ENCODE measurements at places on chromosomes 5 and 9.

DNA sequence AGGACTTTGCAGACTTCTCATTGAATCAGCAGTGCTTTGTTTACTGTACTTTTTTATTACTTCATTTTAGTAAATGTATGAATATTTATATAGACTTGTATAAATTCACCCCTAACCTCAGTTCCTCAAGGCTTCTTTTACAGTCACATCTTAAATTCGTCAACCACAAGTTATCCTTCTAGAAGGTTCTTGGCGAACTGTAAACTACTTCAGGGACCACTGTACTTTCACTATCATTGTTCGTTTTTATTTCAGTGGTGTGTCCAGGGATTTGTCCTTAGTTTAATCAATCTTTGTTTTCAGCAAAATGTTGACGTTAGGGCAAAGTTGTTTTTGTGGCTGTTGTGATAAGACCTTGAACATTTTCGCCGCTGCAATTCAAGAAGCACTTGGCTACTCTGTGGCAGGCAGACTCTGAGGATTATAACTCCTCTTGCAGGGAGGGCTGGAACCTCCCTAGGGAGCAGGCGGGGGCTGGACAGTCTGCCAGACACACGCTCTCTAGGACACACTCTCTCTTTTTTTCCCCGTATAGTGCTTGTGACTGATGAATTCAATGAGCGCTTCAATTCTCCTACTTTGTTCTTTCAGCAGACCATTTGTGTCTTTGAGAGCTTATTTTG is 252.8 kb downstream of the FBXL7 start:
- DNase-seq = no peak

- DNase-seq = no peak
Measured at GRCh38 chr9:89961616-89962341, 357.0 kb downstream of the GADD45G start.

DNA sequence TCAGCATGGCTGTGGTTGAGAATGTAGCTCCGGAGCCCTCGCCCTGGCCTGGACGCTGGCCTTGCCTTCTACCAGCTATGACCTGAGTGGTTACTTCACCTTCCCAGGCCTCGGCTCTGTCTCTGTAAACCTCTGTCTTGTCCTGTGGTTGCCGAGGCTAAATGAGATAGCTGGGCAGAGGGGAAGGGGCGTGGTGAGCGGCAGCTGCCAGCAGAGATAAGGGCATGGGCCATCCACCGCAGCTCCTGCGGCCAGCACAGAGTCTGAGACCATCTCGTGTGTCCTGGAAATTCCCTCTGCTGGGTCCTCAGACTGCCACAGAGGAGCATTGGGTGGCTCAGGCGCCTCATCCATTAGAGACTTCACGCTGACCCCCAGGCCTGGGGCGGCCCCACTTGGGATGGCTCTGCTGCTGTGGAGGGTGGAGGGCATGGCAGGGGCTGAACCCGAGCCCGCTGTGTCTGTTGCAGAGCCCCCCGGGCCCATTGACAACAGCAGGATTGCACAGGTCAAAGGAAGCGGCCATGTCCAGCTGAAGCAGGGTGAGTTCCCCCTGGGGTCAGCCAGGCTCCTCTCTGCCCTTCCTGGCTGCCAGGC is 43.9 kb downstream of the USP20 start:
- DNase-seq = no peak

- DNase-seq = no peak
Measured at GRCh38 chr5:9932770-9933169, 302.6 kb upstream of the TAS2R1 start.

DNA sequence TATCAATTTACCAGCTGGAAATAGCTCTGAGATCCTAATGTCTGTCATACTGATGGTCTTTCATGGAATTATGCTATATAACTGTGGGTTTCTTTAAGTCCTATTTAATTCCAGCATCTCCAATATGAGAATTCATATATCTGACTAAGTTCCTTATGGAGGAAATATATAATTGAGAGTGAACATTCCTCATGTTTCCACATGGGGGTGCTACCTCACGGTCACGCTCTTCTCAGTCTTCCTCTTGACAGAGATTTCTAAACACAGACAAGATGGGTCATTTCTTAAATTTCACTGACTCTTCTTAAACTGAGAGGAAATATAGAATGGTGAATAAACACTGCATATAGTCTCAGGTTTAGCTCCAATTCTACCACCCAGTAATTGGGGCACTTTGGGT is 212.1 kb downstream of the SLF1 start:
- DNase-seq = no peak

- DNase-seq = no peak
Measured at GRCh38 chr9:112819635-112820496, 69.3 kb downstream of the SNX30 start.

DNA sequence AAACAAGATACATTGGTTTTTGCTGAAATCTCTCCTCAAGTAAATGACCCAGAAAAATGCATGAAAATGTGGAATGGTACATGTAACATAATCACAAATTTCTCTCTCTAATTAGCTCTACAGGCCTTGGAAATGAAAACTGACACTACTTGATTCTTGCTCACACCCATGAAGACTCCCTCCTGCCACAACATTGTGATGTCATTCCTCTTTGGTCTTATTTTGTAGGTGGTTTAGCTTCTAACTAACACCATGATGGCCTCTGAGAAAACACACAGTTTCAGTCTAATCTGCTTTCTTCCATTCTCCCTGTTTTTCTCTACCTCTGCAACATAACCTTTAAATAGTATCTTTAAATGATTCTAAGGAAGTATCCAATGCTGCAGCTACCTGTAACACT is 78.6 kb upstream of the FAM174A start:
- no peak for DNase-seq

DNA sequence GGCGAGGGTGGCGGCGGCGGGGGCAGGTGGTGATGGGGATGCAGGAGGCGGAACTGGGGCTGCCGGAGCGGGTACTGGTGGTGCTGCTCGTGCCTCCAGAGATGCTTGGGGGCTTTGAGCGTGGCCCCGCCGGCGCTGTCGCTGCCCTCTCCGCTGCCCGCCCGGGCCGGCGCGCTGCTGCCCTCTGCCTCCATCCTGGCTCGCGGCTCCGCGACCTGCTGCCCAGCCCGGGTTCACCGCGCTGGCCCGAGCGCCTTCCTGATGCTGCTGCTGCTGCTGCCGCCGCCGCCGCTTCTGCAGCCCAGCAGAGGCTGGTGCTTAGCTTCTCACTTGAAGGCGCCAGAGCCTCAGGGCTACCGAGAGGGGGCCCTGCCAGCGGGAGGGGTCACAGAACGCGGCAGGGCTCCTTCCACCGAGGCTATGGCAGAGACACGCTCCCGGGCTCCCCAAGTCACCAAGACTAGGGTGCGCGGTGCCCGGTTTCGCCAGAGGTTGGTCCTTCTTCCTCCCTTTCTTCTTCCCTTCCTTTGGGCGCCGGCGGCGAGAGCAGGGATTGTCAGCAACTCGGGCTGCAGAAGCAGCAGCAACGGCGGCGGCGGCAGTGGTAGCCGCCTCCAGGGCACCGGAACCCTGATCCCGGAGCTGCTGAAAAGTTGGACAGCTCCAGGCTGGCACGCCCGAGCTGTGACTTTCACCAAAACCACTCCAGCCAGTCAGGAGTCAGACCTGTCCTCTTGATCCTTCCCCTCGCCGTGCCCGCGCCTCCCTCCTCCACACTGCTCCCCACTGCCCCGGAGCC is at the start of gene PDE4D:
PDE4D (minus strand) TSS at position 298 of the 799 bp plus-strand sequence.
- DNase-seq = no peak

DNA sequence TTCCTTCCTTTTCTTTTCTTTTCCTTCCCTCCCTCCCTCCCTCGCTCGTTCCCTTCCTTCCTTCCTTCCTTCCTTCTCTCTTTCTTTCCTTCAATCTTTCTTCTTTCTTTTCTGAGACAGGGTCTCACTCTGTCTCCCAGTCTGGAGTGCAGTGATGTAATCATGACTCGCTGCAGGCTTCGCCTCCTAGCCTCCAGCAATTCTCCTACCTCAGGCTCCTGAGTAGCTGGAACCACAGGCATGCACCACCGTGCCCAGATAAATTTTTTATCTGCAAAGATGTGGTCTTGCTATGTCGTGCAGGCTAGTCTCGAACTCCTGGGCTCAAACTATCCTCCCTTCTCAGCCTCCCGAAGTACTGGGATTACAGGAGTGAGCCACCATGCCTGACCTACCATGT is 81.4 kb downstream of the SPATA31C2 start:
- no peak for DNase-seq

DNA sequence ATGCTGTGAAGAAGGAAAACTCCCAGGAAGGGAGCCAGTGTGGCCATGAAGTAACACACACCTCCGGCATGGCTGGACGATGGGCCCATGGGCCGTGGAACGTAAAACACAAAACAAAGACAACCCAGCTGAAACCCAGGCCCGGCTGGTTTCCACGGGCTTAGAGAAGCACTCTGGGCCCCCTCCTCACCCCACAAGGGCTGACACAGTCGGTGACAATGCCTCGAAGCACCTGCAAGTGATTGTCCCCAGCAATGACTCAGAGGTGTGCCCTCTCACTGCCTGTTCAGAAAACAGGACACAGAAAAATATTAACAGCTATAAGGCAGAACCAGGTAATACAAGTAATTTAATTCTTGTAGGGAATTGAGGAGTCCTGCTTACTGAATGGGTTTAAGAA is 135.3 kb downstream of the ROR2 start:
- no peak for DNase-seq

GRCh38 chr5:161002571-161003074 is 150.6 kb upstream of the ATP10B start:
- no peak for DNase-seq

All from activated T-cell treated with anti-CD3 and anti-CD28 coated beads for 1 hour (primary cell).